NCI-H345 (cell line): ENCODE measurements at places on chromosomes 11 and 22.

GRCh38 chr22:26619510-26619909, 1.7 kb upstream of the CRYBB1 start:
- no peak for DNase-seq

GRCh38 chr22:48685767-48686166, 1141.9 kb downstream of the BRD1 start:
- DNase-seq = no peak

DNA sequence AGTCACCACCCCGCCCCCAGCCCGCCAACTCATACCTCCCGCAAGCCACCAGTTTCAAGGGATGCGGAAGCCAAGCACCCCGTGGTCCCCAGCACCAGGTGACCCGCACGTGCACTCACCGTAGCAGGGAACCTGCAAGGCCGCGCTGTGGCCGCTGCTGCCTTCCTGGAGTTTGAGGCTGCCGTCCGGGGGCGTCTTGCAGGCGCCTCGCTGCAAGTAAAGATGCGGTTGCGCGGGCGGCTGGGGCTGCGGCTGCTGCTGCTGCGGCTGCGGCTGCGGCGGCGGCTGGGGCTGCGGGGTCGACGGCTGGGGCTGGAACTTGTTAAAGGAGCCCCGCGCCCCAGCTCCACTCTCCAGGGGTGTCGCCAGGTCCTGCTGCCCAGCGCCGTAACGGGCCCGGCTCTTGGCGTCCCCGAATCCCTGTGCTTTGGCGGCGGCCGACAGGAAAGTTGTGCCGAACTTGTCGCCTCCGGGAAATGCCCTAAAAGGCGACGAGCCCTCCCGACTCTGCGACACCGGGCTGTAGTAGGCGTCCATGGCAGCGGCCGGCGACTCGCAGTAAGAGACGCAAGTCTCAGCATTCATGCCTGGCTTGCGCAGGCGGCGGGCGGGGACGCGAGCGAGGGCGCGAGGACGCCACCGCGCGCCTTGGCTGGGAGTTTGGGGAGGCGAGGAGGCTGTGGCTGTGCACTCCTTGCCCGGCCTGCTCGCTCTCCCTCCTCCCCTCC, at the start of gene ALX4:
Gene ALX4 (minus strand): TSS at position 662 of the 728 bp plus-strand sequence. CDS start 77 bp downstream, at position 585.
- no peak for DNase-seq

GRCh38 chr11:28476864-28477263, 368.7 kb downstream of the METTL15 start:
- DNase-seq = no peak

DNA sequence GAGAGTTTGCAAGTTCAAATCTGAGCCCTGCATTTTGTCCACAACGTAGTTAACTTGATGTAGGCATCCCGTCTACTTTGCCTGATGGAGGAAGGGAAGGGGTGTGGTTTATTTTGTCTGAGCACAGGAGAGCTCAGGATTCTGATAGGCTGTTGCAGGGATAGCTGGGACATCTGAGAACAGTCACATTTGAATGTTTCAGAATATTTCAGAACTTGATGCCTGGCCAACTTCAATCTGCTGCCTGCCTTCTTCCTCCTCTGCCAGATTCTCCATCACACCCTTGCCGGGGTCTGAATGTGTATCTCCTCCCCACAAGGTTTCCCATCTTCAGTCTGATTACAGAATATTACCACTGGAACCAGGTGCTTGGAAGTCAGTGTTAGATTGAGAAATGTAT, 51.6 kb downstream of the NTM start:
- DNase-seq = no peak
